ENCODE measurements at places on chromosomes 1 and 21.
A peak's percentile ranks its signal among the peaks of the same experiment; 100 is the strongest.

- no peak for DNase-seq
Measured at GRCh38 chr1:87928623-87929022, 599.9 kb downstream of the LMO4 start.

GRCh38 chr1:41777695-41778094, 141.0 kb downstream of the HIVEP3 start:
- DNase-seq, result no peak

DNA sequence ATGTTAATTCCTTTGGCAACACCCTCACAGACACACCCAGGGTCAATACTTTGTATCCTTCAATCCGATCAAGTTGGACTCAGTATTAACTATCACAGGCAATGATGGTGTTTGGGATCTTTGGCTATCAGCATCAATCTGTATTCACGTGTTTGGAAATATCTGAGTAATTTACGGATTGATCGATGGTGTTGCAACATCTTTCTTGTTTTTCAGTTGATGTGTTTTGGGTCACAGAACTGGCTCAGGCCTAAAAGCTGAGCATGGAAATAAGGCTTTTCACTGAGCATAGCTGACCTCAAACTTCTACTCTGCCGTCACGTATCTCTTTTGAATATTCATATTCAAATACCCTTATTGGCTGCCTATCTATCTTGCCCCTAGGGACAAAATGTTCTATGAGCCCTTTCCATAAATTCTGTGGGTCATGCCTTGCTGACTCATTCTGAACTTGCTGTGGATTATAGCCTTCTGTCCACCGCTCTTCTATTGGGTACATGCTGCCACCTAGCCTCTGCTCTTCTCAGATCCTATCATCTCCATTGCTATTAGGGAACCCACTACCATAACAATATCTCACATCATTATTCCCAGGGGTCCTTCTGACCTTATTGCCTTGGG, 156.0 kb downstream of the PDE4B start:
- peak; percentile 36 for DNase-seq

DNA sequence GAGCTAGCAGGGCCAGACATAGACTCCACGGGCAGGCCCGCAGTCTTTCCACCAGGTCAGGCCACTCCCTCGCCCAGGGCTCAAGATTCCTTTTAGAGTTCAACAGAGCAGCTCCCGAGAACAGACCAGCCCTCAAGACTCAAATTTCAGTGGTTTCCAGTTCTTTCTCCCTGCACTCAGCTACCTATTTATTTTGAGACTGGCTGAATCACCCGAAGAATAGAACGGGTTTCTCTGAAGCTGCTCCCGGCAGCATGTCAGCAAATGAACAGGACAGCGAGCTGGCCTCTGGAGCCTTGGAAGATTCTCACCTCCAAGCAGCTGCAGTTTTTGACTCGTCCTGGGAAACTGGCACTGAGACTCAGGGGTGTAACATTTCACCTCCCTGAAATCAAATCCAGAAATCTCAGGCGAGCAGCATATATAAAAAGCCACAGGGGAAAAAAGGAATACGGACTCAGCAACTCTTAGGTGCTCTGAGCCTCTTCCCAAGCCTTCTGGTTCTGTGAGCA, 177.9 kb downstream of the CLIC6 start:
- peak; percentile 49 for DNase-seq

DNA sequence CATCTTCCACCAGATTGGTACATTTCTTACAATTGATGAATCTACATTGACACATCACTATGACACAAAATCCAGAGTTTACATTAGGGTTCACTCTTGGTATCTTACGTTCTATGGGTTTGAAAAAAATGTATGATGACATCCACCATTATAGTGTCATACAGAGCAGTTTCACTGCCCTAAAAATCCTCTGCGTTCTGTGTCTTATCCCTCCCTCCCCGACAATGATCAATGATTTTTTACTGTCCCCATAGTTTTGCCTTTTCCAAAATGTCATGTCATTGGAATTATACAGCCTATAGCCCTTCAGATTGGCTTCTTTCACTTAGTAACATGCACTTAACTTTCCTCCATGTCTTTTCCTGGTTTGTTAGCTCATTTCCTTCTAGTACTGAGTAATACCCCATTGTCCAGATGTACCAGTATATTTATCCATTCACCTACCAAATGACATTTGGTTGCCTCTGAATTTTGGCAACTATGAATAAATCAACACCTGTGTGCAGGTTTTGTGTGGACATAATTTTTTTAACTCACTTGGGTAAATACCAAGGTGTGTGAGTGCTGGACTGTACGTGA, 80.9 kb upstream of the CDC42BPA start:
- DNase-seq, result no peak

DNA sequence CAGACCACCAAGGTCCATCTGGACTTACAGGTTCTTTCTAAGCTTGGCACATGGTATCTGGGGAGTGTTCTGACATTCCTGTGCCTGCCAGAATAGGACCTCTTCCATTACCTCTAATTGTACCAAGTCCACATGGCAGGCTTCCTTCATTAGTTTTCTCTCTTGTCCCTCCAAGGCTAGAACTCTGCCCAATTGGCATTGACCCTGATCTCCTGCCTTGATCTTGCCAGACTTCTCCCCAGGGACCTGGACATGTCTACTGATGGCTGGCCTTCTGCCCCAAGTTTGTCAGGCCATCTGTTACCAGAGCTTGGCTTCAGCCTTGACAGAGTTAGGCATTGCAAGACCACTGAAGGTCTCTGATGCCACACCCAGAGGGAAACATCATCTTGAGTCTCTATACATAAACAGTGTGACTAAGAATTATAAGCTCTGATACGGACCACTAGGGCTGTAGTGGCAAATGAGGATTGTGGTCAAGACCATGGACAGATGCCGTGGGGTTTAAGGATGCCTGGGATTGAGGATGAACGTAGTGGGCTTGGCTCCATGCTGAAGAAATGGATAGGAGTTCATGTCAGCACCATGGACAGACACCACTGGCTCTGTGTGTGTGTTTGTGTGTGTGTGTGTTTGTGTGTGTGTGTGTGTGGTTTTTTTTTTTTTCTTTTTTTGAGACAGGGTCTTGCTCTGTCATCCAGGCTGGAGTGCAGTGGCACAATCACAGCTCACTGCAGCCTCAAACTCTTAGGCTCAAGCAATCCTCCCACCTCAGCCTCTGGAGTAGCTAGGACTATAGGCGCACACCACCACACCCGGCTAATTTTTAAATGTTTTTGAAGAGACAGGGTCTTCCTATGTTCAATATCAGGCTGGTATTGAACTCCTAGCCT, 19.5 kb upstream of the PSMB2 start:
- DNase-seq, result peak; percentile 70

DNA sequence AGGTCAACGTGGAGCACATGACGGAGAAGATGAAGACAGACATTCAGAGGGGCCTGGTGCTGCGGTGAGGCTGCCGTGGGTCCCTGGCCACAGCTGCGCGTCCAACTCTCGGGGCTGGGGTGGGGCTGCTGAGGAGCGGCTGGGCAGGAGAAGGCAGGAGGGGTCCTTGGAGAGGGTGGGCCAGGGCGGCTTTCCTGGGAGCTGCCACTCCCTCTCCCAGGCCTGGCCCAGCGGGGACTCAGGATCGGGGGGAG, 14.4 kb downstream of the CFAP410 start:
- DNase-seq, result no peak

GRCh38 chr1:43874716-43875115, 58.9 kb upstream of the ARTN start:
- no peak for DNase-seq

DNA sequence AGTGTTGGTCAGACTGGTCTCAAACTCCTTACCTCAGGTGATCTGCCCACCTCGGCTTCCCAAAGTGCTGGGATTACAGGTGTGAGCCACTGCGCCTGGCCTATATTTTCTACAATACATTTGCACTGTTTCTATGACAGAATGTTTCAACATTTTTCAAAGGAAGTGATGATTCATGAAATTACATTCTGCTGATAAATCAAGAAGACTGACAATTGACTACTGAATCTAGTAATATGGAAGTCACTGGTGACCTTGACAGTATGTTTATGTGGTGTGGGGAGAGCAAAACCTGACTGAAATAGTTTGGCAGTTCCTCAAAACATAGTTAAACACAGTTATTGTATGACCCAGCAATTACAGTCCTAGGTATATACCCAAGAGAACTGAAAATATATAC, 18.1 kb downstream of the LRIF1 start:
- DNase-seq, result no peak

DNA sequence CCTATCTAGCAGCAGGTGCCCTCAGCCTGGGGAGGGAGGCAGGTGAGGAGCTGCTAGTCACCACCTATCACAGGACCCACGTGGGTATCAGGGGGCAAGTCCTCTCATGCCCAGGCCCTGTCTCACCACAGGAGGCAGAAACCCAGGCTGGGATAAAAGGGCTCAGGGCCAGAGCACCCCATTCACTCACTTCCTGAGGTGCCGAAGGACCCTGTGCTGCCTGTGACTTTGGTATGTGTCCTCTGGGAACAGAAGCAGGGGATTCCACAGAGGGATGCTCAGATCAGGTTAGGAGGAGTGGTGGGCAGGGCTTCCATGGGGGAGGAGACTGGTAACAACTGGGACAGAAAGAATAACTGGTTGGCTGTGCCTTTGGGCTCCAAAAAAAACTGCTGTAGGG, at the start of gene LCE1E:
Gene LCE1E, plus strand, starts transcription at position 181 of the 400 bp plus-strand sequence. CDS start 1,043 bp downstream, outside the sequence.
- no peak for DNase-seq

DNA sequence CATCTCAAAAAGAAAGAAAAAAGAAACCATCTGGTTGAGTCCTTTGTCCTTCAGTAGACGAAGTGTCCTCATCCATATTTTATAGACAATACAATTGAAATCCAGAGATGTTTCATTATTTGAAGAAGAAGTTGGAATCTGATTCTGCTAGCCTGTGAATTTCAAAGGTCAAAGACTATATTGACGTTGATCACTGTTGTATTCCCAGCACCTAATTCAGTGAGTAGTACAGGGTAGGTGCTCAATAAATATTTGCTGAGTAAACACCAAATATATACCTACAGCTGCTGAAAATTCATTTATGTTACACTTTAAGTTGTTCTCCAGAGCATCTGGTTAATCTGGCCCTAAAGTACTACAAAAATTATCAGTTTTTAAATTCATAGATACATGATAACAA, 135.2 kb downstream of the CACNA1E start:
- no peak for DNase-seq

GRCh38 chr1:227388214-227389168, 70.2 kb upstream of the CDC42BPA start:
- DNase-seq, result no peak

GRCh38 chr1:169588785-169589485, 2.7 kb upstream of the F5 start:
- DNase-seq, result no peak

DNA sequence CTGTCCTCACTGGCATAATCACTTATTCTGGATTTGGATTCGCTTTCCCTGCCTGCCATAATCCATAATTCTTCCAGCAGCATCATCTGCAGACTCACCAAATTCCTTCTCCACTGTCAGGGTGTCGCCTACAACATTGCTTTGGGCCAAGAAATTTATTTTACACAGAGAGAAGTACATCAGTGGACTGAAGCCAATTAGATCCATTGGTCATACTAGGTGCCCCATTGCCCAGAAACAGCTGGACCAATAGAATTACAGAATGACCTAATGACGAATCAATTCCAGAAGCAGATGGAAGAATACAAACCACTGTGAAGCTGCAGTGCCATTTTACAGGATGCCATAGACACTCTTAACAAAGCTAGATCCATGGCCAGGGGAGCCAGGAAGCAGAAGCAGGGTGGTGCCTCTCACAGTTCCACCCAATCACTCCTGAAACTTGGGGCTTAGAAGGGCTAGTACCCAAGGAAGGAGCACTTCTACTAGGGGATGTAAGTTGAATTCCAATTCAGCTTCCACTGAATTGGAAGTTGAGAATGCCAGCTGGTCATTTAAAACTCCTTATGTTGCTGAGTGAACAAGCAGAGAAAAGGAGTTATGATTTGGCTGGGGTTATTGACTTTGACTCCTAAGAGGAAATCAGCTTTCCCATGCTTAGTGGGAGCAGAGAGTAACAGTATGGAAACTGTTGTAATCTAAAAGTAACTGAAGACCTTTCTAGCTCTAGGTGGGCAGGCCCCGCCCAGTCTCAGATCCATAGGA, 44.0 kb downstream of the EDN2 start:
- DNase-seq, result no peak

GRCh38 chr1:191696354-191696753, 461.9 kb upstream of the RGS18 start:
- peak; percentile 1 for DNase-seq

GRCh38 chr1:81617308-81617967, 183.3 kb upstream of the ADGRL2 start:
- peak; percentile 49 for DNase-seq

- peak; percentile 75 for DNase-seq
Measured at GRCh38 chr1:202858331-202858730, 30.6 kb downstream of the RABIF start.

DNA sequence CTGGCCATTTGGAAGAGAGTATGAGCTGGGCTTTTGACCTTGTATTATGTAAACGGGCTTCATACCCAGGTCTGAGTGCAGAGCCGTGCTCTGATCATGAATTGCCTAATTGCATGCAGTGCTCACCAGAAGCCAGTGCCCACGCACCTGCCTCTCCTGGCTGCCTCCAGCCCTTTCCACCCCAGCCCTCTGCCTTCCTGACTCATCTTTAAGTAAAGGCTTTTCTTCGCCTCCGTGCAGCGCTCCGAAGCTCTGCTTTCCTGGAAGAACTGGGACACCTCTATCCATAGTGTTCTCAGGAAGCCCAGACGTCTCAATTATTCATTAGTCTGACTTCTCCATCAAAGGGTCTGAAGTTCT, 413.7 kb downstream of the PTPRU start:
- no peak for DNase-seq

DNA sequence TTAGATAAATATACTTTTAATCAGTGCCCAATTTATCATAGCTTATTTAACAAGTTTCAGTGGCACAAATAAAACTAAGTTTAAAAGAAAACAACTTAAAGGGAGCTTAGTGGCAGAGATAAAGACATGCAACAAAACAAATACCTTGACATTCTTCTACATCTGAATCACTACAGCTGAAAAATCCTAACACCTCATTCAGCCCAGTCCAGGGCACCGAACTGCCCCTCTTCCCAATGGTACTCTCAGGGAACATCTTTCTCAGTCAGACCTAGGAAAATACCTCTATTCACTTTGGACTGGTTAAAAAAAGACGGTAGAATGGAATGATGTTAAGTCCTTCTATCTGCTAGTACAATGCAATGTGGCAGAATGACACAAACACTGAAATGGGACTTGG, 8.3 kb downstream of the OTUD7B start:
- DNase-seq, result no peak

DNA sequence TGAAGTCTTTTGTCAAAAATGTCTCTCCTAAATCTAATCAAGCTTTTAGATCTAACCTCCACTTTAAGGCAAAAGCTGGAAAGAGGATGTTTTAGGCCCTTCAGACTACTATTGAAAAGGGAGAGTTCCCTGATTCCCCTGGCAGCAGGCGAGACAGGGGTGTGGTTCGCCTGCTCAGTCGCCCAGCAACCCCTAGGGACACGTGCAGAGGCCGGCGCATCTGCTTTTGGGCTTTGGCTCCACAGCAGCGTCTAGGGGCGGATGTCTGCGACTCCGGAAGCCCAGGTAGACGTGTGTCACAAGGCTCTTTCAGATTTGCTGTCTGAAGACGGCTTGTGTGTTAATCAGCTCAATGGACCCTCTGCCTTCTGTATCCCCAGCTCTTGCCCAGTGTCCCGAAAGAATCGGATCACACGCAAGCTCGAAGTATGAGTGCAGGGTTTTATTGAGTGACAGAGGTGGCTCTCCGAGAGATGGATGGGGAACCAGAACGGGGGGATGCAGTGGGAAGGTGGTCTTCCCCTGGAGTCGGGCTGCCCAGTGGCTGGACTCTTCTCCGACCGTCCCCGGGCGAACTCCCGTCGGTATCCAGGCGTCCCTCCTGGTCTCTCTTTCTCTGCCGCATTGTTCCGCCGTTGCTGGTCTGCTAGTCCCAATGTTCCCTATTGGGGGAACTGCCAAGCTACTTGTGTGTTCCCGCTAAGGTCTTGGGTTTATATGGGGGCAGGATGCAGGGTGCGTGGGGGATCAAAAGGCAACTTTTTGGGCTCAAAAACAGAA, 45.5 kb downstream of the OLFML2B start:
- no peak for DNase-seq

Data from fibroblast of the aortic adventitia (primary cell).